Stomach (tissue), 19 donors: ENCODE measurements at places on chromosomes 13 and 19.
A peak's percentile ranks its signal among the peaks of the same experiment; 100 is the strongest.

- H3K4me3 ChIP-seq, result no peak overlapping the region
- H3K36me3 ChIP-seq, result peaks cover 10% of the 10 kb centered on the region
- H3K4me1 ChIP-seq, result peaks cover 44% of the 10 kb centered on the region
- no peaks in the 10 kb centered on the region for H3K27me3 ChIP-seq
Measured at GRCh38 chr13:46795321-46795720, 1.6 kb downstream of the ESD start.

GRCh38 chr13:97659602-97660001, 225.6 kb downstream of the RAP2A start:
- H3K27ac ChIP-seq, result no peak overlapping the region
- no peaks in the 10 kb centered on the region for H3K4me1 ChIP-seq
- no peak overlapping the region for H3K4me3 ChIP-seq

DNA sequence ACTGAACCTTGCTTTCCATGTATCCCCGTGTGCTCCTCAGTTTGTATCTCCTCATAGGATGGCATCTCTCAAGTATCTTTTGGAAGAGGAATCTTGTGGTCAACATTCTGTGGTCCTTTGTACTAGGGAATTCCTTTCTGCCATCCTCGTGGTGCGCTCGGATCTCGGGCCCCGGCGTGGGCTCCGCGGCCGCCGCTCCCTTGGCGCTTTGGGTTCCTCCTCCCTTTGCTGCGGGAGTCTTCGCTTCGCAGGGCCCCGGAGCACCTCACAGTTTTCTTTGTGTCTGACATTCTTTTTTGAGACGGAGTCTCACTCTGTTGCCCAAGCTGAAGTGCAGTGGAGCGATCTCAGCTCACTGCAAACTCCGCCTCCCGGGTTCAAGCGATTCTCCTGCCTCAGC, 264.7 kb downstream of the IRS2 start:
- H3K27me3 ChIP-seq, result no peaks in the 10 kb centered on the region
- DNase-seq, result no peak
- H3K4me1 ChIP-seq, result no peaks in the 10 kb centered on the region
- no peak overlapping the region for H3K27ac ChIP-seq
- H3K36me3 ChIP-seq, result no peaks in the 10 kb centered on the region
- no peak overlapping the region for H3K4me3 ChIP-seq

DNA sequence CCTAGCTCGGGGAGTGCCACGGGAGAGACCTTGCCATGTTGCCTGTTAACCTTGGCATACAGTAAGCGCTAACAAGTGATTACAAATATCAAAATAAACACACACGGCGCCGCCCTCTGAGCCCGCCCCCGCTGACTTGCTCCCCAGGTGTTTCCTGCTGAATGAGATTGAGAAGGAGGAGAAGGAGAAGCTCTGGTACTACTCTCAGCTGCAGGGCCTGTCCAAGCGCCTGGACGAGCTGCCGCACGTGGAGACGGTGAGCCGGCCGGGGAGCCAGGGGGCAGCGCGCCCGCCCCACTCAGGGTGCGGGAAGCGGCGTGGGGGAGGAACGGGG, 5.0 kb downstream of the APC2 start:
- H3K4me1 ChIP-seq, result peaks cover 49% of the 10 kb centered on the region
- peaks cover 81% of the 10 kb centered on the region for H3K27me3 ChIP-seq
- no peaks in the 10 kb centered on the region for H3K36me3 ChIP-seq
- no peak for DNase-seq
- peak overlapping the region; percentile 2 for H3K4me3 ChIP-seq

DNA sequence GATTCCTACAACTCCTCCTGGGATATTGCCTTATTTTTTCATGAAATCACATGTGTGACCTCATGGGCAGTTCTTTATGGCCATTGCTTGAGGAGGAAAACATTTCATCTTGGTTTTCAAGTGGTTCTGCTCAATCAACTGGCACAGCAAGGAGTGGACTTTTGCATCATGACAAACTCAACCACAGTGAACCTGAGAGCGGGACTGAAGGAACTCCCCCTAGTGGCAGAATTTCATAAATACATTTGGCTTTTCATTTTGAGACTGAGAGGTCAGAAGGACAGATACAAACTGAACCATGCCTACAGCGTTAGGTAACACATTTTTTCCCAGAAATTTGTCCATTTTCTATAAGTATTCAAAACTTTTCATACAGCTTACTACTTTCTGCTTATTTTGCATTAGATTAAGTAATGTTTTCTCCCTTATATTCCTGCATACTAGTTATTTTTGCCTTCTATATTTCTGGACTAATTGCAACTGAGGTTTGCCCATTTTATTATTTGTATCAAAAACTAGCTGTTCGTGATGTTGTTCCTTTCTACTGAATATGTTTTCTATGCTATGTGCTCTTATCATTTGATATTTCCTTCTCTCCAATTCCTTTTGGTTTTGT, 13.4 kb upstream of the SIGLEC12 start:
- H3K36me3 ChIP-seq, result no peaks in the 10 kb centered on the region
- peak; percentile 76 for DNase-seq
- H3K4me1 ChIP-seq, result no peaks in the 10 kb centered on the region
- no peak overlapping the region for H3K4me3 ChIP-seq
- no peak overlapping the region for H3K27ac ChIP-seq
- no peaks in the 10 kb centered on the region for H3K27me3 ChIP-seq

GRCh38 chr13:53092931-53093330, 64.3 kb downstream of the OLFM4 start:
- no peak overlapping the region for H3K4me3 ChIP-seq
- no peaks in the 10 kb centered on the region for H3K36me3 ChIP-seq
- no peaks in the 10 kb centered on the region for H3K27me3 ChIP-seq
- H3K4me1 ChIP-seq, result no peaks in the 10 kb centered on the region

DNA sequence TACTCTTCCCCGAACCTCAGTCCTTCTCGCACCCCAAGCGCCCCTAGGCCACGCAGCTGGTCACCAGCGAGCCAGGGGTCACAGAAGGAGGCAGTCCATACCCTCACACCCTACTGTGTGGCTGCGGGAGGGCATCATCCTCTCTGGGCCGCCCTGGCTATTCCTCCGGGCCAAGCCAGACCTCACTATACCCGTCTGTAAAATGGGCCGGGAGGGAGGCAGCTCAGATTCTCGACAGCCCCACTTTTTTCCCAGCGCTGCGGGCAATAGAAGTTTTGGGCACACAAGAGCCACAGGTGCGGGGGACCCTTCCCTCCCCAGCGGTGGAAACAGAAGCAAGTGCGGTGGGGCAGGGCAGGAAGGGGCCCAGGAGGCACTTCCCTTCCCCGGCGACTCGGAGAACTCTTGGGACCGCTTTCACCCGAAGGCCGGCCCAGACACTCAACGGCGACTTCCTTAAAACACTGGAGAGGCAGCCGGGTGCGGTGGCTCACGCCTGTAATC, 5.6 kb upstream of the ARRDC2 start:
- peak overlapping the region; percentile 77 for H3K4me3 ChIP-seq
- no peaks in the 10 kb centered on the region for H3K27me3 ChIP-seq
- DNase-seq, result peak; percentile 26
- peak overlapping the region; percentile 93 for H3K27ac ChIP-seq
- H3K36me3 ChIP-seq, result no peaks in the 10 kb centered on the region

DNA sequence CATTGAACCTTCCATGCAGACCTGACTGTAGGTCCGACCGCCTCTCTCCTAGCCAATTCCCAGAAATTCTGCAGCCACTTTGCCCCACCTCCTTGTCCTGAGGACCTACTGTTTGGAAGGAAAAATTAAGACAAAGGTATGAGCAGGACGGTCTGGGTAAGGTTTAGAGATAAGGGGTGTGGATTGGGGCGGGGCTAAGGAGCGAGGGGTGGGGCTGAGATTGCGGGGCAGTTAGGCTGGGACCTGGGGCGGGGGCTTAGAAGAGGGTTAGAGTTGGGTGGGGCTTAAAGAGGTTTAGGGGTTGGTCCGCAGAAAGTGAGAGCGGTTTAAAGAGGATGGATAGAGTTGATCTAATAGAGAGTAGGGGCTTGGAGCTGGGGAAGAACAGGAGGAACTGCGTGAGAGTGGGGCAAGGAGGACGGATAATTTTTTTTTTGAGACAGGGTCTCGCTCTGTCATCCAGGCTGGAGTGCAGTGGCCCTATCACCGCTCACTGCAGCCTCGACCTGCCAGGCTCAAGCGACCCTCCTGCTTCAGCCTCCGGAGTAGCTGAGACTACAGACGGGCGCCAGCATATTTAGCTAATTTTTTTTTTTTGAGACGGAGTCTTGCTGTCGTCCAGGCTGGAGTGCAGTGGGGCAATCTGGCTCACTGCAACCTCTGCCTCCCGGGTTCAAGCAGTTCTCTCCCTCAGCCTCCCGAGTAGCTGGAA, 1.7 kb upstream of the ZNF865 start:
- peaks cover 14% of the 10 kb centered on the region for H3K36me3 ChIP-seq
- DNase-seq, result no peak
- H3K4me1 ChIP-seq, result peaks cover 55% of the 10 kb centered on the region
- H3K4me3 ChIP-seq, result no peak overlapping the region
- H3K27me3 ChIP-seq, result no peaks in the 10 kb centered on the region
- peak overlapping the region; percentile 96 for H3K27ac ChIP-seq

GRCh38 chr13:93420887-93421286, 194.3 kb downstream of the GPC6 start:
- DNase-seq, result no peak
- H3K27ac ChIP-seq, result no peak overlapping the region
- no peak overlapping the region for H3K4me3 ChIP-seq
- no peaks in the 10 kb centered on the region for H3K27me3 ChIP-seq
- no peaks in the 10 kb centered on the region for H3K4me1 ChIP-seq

DNA sequence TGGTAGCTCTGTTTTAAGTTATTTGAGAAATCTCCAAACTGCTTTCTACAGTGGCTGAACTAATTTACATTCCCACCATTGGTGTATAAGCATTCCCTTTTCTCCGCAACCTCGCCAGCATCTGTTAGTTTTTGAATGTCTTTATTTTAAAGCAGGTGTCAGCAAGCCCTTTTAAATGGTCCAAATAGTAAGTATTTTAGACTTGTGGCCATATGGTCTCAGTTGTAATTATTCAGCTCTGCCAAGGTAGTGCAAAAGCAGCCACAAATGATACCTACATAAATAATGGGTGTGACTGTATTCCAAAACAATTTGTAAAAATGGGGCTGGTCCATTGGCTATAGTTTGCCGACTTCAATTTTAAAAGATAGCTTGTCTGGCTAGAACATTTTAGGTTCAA, 58.7 kb upstream of the TMTC4 start:
- H3K27ac ChIP-seq, result no peak overlapping the region
- no peaks in the 10 kb centered on the region for H3K4me1 ChIP-seq
- no peak overlapping the region for H3K4me3 ChIP-seq
- H3K36me3 ChIP-seq, result no peaks in the 10 kb centered on the region
- no peak for DNase-seq

DNA sequence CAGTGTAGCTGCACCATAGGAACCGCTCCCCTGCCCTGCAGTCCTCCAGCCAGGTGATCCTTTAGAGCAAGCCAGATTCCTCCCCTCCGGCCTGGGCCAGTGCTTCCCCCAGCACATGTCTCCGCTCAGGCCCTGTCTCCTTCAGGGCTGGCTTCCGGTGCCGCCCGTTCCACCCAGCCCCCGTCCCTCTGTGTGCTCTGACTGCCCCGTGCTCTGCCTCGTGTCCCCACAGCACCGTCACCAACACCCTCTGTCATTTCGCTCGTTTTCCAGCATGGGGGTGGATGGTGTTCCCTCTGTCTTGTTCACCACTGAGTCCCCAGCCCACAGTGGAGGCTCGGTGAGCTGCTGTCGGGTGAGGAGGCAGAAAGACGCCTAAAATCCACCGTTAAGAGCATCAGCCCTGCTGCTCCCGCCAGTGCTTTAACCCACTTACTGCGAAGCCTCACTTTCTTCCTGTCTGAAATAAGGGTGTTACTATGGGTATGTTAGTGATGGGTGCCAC, 54.5 kb downstream of the TSSK6 start:
- peak; percentile 40 for DNase-seq
- H3K27ac ChIP-seq, result peak overlapping the region; percentile 82
- H3K4me1 ChIP-seq, result peaks cover 98% of the 10 kb centered on the region
- peaks cover 7% of the 10 kb centered on the region for H3K36me3 ChIP-seq

GRCh38 chr19:35755550-35756376, 1.1 kb downstream of the HSPB6 start:
- H3K36me3 ChIP-seq, result peaks cover 16% of the 10 kb centered on the region
- H3K4me1 ChIP-seq, result peaks cover 40% of the 10 kb centered on the region
- peak; percentile 91 for DNase-seq
- peak overlapping the region; percentile 99 for H3K27ac ChIP-seq

- no peak overlapping the region for H3K4me3 ChIP-seq
- H3K27ac ChIP-seq, result no peak overlapping the region
- H3K4me1 ChIP-seq, result no peaks in the 10 kb centered on the region
Measured at GRCh38 chr13:41917641-41918040, 43.3 kb downstream of the VWA8 start.

DNA sequence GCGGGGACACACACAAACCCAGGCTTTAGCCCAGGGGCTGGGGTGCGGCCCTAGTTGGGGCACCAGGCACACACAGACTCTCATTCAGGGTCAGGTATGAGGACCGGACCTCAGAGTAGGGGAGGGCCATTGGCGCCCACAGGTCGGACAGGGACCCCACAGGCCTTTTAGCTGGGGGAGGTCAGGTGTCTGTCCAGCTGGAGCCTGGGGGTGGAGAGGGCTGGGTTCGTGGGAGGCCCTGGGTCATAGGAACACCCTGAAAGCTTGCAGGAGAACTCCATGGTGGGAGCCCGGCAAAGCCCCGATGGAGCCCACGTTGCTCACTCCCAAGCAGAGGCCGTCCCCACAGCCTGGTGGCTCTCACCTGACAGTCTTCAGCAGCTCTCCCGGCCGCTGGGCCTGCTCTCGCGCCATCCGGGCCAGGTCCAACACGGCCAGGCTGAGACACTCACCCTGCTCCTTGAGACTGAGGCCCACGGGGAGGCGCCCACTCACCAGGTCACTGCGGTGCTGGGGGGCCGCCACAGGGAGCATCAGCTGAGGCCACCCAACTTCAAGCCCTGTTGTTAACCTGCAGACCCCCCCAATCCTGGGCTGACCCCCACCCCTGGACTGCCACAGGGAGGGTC, 5.0 kb downstream of the JAK3 start:
- peak overlapping the region; percentile 10 for H3K27ac ChIP-seq
- peak overlapping the region; percentile 46 for H3K4me3 ChIP-seq
- peaks cover 25% of the 10 kb centered on the region for H3K4me1 ChIP-seq
- H3K36me3 ChIP-seq, result peaks cover 43% of the 10 kb centered on the region

DNA sequence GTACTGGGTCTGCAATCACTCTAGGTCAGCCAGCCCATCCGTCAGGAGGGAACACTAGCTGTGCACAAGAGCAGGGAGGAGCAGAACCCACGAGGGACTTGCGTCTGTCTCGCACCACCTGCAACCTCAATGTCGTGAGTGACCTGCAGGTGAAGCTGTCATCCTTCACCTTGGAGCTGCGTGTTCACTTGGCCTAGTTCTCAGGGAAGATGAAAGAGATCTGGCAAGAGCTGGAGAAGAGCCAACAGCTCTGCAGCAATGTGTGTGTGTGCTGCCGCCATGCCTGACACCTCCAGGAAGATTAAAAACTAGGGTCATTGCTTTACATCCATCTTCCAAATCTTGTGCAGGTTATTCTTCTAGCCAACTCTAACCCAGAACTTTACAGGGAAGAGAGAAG, 117.6 kb upstream of the MRI1 start:
- H3K27ac ChIP-seq, result no peak overlapping the region
- peak; percentile 22 for DNase-seq
- no peaks in the 10 kb centered on the region for H3K4me1 ChIP-seq
- H3K36me3 ChIP-seq, result no peaks in the 10 kb centered on the region
- H3K4me3 ChIP-seq, result no peak overlapping the region
